ENCODE measurements at places on chromosomes 16 and 17. TPM values are rescaled to one million over a fixed set of nuclear protein-coding genes. Genes with fewer than 3 reads are reported as not detected.

GRCh38 chr16:78065319-78065718 is 34.1 kb upstream of the WWOX start:
- no peak for DNase-seq

- DNase-seq, result no peak
These were observed 8.4 kb upstream of the GAA start for GRCh38 chr17:80092959-80093358.

- DNase-seq, result no peak
These were observed 79.1 kb downstream of the C17orf67 start for GRCh38 chr17:56754523-56755208.

GRCh38 chr17:7552621-7553051 is 3.8 kb downstream of the TNFSF12 start:
- DNase-seq, result no peak

- no peak for DNase-seq
These were observed 51.2 kb upstream of the TOB1 start for GRCh38 chr17:50917418-50917743.

DNA sequence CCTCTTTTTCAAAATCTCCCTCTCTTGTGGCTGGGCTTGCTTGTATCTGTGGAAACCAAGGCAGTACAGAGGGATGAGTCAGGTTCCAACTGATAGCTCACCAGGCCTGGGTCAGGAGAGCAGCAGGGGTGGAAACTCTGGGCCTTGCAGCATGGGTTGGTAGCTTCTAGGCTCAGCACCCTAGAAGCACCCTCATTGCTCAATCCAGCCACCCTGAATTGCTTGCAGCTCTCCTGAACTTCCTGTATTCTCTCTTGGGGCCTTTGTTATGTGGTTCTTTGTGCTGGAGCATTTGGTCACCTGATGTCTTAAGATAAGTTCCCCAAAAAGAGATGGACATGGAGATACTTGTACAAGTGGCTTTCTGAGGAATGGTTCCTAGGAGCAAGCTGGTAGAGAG is 169.4 kb downstream of the IRX5 start:
- DNase-seq, result no peak

DNA sequence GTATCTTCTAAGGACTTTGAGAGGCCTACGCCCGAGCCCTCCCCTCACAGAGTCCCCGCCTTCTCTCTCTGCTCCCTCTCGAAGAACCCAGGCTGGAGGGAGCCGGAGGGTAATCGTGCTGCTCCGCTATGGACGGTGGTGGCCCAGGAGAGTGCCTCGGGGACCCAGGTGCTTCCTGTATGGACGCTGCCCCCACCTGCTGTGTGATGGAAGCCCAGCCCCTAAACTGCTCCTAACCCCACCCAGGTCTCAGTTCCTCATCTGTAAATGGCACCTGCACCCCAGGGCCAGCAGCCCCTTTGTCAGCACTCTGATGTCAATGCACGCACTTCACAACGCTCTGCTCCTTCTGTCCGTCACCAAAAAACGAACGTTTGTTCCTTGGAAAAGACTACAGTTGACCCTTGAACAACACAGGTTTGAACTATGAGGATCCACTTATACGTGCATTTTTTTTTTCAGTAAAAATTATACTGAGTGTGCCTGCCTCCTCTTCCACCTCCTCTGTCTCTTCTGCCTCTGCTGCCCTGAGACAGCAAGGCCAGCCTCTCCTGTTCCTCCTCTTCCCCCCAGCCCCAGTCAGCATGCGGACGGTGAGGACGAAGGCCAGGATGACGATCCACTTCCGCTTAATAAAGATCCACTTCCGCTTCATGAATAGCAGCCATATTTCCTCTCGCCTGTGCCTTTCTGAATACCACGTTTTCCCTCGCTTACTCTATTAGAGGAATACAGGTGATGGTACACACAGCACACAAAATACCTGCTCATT is 118.3 kb downstream of the BANP start:
- DNase-seq, result no peak

DNA sequence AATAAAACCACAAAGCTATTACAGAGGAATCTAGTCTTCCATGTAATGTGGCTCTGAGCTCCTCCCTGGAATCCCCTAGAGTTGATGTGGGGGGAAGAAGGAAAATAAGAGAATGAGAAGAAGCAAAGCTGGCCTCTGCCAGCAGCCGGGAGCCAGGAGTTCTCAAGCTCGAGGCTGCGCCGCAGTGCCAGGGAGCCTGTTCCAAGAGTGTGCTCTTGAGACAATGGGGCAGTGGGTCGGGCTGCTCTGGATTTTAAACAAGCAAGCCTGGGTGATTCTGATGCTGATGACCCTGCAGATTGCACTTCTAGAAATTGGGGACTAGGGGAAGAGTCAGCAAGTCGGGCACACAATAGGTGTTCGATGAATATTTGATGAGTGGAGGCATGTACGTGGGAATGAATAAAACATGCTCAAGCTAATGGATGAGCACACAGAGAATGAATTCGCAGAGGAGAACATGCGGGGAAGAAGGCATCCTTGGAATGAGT is 119.9 kb downstream of the CMIP start:
- no peak for DNase-seq

- DNase-seq, result no peak
These were observed 3.0 kb downstream of the ICAM2 start for GRCh38 chr17:64017381-64017980.

DNA sequence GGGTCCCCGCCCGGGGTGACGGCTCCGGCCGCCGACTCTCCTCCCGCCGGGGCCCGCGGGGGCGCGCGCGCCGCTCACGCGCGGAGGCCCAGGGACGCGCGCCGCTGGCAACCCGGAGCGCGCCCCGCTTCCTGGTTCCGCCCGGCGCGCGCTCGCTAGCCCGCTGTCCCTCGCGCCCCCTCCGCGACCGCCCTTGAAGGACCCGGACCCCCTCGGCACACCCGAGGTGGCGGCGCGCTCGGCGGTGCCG is at the start of gene STAT5B:
TSS of gene STAT5B (minus strand) at position 33 of the 250 bp plus-strand sequence. CDS start 44,264 bp downstream, outside the sequence.
- DNase-seq, result peak; percentile 59

DNA sequence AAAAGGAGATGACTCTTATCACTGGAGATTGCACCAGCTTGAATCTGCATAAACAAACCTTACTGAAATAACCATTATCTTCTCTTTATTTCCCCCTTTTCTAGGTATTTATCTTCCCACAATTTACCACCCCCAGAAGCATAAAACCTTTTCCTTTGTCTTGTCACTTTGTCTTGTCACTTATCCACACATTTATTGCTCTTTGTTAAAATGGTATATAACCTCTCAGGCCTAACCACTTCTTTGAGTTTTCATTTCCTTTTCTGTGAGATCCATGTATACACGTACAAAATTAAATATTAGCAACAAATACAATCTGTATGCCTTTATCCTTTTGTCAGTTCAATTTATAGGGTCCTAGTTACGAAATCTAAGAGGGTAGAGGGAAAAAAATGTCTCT is 122.9 kb downstream of the CACNG3 start:
- DNase-seq, result no peak

DNA sequence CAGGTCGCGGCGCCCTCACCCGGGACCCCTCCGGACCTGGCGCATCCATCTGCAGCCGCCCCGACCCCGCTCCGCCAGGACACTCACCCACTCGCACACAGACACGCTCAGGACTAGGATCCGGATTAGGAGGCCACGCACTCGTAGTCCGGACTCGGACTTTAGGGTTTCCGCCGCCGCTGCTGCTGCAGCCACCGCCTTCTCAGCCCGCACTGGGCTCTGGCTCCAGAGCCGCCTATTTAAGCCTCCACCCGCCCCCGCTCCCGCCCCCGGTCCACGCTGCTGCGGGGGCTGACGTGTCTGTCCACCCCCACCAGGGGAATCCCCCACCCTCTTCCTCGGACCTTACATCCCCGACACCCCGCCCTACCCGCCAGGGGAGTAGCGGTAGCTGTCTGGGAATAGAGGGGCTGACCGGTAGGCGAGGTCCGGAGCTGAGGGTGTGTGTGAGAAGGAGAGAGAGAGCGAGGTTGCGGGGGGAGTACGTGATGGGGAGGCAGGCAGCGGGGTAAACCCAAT is at the start of gene RRAD:
TSS of gene RRAD (minus strand) at position 214 of the 519 bp plus-strand sequence. CDS start 356 bp downstream, outside the sequence.
- no peak for DNase-seq

GRCh38 chr16:67040906-67041305 is 12.0 kb downstream of the CBFB start:
- no peak for DNase-seq

- DNase-seq, result no peak
These were observed 468.0 kb downstream of the HS3ST3B1 start for GRCh38 chr17:14768923-14769322.

GRCh38 chr17:45740553-45741330 is 43.4 kb upstream of the CRHR1 start:
- DNase-seq, result no peak

DNA sequence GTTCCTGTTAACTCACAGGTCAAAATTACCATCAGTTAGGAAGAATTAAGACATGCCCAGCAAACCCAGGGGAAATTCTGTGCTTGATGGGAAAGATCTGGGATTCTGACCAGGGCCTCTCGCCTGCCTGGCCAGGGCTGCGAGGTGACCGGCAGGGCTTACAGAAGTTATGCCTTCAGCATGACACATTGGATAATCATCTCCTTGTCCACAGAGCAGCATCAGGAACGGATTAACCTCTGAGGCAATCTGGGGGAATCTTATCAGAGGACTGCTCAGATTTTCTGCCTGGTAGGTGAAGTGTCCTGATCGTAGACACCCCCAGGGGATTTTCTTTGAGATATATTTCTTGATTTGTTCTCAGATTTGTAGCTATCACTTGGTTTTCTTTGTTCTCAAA is 172.5 kb downstream of the HS3ST3A1 start:
- no peak for DNase-seq

DNA sequence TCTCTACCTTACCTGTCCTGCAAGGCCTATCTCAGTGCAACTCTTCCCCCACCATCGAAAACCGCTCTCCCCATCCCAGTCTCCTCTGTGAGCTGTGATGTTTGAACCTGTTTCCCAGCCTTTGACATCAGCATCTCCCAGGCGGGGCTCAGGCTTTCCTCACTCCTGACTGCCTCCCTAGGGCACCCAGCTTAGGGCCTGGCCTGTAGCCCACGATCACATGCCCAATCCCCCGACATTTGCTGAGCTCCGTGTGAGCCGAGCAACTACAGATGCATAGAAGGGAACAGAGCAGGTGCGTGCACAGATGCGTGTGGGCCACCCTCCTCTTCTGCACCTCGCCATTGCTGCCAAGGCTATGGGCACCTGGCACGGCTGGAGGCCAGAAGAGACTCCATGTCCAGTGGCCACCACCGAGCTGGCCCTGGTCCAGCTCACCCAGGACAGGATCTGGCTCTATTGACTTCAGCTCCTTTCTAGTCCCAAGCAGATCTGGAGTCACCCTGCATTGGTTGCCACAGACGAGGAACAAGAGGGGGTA is 35.5 kb upstream of the CMIP start:
- DNase-seq, result no peak

MAPK7 gene
- 45.4 TPM for polyA plus RNA-seq

SPIRE2 gene
- polyA plus RNA-seq, result 1.3 TPM

PLEKHG4 gene
- polyA plus RNA-seq, result 9.0 TPM

KRT32 gene
- not detected for polyA plus RNA-seq

GP1BA gene
- 1.1 TPM for polyA plus RNA-seq
